ENCODE measurements at places on chromosomes 11 and 22.

- DNase-seq: no peak
Observed at GRCh38 chr11:107496011-107496410, 38.4 kb upstream of the CWF19L2 start.

DNA sequence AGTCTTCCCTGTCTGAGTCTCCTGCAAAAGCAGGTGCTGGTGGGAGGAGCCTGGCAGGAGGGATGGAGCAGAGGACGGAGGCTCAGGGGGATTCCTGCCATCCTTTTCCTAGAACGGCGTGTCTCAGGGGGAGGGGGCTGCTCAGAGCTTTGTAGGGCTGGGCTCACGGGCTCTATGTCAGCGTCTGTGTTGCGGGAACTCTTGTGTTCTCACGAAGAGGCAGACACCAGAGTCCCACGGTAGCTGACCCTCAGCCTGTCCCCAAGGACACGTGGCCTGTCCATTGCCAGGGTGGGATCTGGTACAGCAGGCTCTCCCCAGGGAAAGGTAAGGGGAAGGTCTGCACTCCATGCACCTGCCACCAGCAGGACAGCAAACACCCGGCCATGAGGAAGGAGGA lies 1505.2 kb downstream of the TBC1D22A start:
- no peak for DNase-seq

- DNase-seq: no peak
Observed at GRCh38 chr11:35106595-35106994, 32.4 kb upstream of the CD44 start.

- no peak for DNase-seq
Observed at GRCh38 chr11:47948137-47948536, 32.2 kb upstream of the PTPRJ start.

GRCh38 chr22:45179276-45180049 lies 15.7 kb downstream of the NUP50 start:
- no peak for DNase-seq

DNA sequence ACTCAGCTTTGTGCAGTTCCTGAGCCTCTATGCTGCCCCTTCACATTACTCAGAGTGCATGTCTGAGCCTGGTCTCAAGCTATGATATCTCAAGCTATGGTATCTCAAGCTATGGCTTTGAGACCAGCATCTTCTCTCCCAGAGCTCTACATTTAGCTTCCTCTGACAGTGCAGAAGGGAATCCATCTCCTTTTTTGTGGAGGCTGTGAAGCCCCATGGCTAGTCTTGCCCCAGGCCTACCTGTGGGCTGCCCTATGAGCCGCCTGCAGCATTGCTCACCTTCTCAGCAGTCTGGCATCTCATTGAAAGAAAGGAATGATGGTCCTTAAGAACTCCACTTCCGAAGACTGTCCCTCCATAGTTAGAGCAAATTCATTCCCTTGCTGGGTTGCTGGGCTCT lies 12.6 kb downstream of the PGAP2 start:
- DNase-seq: no peak
